ENCODE measurements at places on chromosomes 2 and 18. TPM values are rescaled to one million over a fixed set of nuclear protein-coding genes. Genes with fewer than 3 reads are reported as not detected.

The PTPRN gene
- 19.3 TPM for total RNA-seq

The PKDCC gene
- total RNA-seq = 4.8 TPM

The VIT gene
- total RNA-seq = 3.4 TPM

The DNAJC5G gene
- total RNA-seq = not detected

The MARCHF4 gene
- 6.9 TPM for total RNA-seq

The ARHGAP15 gene
- total RNA-seq = not detected

The STAT4 gene
- total RNA-seq = 0.55 TPM

The MARCO gene
- total RNA-seq = not detected

The BMP10 gene
- 0.46 TPM for total RNA-seq

The ASIC4 gene
- total RNA-seq = 0.43 TPM

The GCG gene
- not detected for total RNA-seq

The MGAT5 gene
- 31.8 TPM for total RNA-seq

The SIX3 gene
- not detected for total RNA-seq

The MEP1B gene
- total RNA-seq = not detected

The CCDC178 gene
- total RNA-seq = not detected

The ATG4B gene
- 111 TPM for total RNA-seq

The LBX2 gene
- 0.45 TPM for total RNA-seq

The TLX2 gene
- 1.7 TPM for total RNA-seq

The CHRNG gene
- not detected for total RNA-seq

The CYBRD1 gene
- 186 TPM for total RNA-seq

The HOXD13 gene
- total RNA-seq = 4.2 TPM

The ICOS gene
- not detected for total RNA-seq

The ABCG5 gene
- total RNA-seq = not detected

The NGEF gene
- 37.5 TPM for total RNA-seq

The NOL4 gene
- not detected for total RNA-seq

The TWIST2 gene
- 32.3 TPM for total RNA-seq

The IGFBP2 gene
- 56.6 TPM for total RNA-seq

The AMER3 gene
- total RNA-seq = not detected

The PXDN gene
- 98.5 TPM for total RNA-seq

The PROC gene
- 2.7 TPM for total RNA-seq

The KIAA2012 gene
- not detected for total RNA-seq

The SLC8A1 gene
- total RNA-seq = 34.5 TPM

The GALR1 gene
- not detected for total RNA-seq

The GREB1 gene
- total RNA-seq = 3.4 TPM

The RSAD2 gene
- total RNA-seq = 2.8 TPM

The SLC9A4 gene
- 0.84 TPM for total RNA-seq

The KLF11 gene
- 18.7 TPM for total RNA-seq

The CDCA7 gene
- 7.5 TPM for total RNA-seq

The TMEFF2 gene
- total RNA-seq = 15.2 TPM

The NCL gene
- total RNA-seq = 217 TPM

The KLHL41 gene
- not detected for total RNA-seq

The CDH19 gene
- not detected for total RNA-seq

The EXOC6B gene
- total RNA-seq = 26.1 TPM

The SKOR2 gene
- total RNA-seq = not detected

The C1GALT1C1L gene
- total RNA-seq = 2.1 TPM

The GRB14 gene
- total RNA-seq = 0.10 TPM

Measured in A172 (cell line).